ENCODE measurements at places on chromosomes 7 and 10.

DNA sequence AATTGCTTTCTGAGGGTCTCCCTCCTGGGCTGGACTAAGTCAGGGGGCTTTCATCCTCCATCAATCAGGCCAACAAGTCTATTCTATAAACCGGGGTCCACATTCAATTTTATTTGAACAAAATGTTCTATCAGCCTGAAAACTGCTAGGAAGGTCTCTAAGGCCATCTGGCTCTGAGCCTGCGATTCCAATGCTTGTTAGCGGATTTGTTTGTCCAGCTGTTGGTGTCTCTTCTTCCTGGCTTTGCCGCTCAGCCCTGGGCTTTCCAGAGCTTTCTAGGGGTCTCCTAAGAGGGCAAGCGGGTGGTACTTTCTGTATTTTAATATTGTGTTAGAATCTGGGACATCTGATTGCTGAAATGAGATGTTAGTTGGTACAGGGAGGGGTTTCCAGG lies 136.7 kb downstream of the VIPR2 start:
- no peak for DNase-seq

DNA sequence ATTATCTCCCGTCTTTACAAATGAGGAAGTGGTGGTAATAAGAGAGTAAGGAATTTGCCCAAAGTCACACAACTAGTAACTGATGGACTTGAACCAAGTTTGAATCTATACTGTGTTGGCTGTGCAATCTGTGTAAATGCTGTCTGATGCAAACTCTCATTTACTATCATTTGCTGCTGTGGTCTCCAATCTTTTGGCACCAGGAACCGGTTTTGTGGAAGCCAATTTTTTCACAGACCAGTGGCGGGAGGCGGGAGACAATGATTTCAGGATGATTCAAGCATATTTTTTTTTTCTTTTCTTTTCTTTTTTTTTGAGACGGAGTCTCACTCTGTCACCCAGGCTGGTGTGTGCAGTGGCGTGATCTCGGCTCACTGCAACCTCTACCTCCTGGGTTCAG lies 450.0 kb upstream of the FZD8 start:
- no peak for DNase-seq

- no peak for DNase-seq
Observed at GRCh38 chr10:75865413-75866299, 434.2 kb downstream of the LRMDA start.

DNA sequence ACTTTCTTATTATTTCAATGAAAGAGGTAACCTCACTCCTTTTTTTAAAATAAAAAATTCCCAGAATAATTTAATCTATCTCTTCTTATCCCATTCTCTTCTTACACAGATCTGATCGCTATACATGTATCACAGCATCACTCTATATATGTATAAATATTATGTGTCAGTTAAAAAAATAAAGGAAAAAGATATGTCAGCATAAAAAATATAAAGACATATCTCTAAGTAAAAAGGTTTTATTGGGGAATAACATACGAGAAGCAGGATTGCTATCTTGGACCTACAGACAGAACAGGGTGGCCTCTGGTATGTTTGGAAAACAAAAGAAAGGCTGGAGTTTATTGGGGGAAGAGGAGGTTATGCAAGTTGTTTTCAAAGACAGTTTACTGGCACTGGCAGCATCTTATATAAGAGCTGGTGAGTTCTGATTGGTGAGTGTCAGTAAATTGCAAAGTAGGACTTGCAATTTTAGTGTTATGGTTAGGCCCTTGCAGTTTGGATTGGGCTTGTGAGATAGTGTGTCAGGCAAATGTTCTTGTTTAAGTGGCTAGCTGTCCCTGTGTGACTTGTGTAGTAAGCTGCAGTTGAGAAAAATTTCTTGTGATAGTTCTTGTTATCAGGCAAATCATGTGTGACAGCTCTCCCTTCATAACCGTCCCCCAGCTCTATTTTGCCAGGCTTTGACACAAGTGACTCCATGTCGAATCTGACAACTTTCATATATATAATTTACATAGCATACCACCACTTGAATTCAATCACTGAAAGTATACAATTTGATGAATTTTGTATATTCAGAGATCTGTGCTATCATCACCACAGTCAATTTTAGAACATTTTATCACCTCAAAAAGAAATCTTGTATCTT lies 118.2 kb downstream of the HBP1 start:
- no peak for DNase-seq

DNA sequence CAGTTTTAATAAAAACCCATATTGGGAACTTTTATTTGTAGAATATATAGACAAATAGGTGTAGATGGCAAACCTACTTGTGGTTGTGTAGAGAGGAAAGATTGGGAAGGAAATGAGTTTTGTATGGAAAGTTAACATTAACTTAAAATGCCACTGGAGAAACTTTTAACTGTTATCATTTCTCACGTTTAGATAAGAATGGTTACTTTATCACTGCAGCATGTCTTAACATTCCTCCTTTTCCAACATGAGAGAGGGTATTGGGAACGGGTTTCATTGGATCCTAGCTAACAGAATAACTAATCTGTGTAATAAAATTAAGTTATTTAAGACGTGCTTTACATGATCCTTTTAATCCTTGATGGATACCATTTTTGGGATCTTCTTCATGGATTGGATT lies 1.8 kb downstream of the LUC7L2 start:
- no peak for DNase-seq

DNA sequence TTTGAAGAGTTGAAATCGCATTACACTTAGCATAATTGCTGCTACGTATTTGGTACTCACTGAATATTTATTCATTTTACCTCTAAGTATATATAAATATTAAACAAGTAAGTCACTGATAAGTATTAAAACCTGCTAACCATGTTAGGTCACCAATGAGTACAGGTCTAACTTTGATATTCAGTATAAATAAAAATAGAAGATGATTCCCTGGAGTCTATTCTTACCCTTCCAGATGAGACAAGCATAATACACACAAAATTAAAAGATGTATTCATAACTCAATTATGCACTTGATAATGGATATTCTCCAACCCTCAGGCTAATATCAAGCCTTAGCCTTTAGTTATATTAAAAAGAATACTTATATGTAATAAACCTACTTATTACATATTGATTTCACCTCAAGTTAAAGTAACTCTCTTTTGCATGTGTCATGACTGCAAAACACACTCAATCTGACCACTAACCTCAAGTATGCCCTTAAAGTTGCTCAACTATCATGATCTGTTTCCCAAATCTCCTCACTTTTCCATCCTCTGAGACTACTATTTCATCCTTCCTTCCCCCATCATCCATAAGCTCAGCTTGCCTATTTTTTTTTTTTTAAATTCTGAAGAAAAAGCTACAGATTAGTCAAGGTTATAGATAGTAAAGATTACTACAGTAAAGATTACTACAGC lies 46.8 kb downstream of the IPMK start:
- DNase-seq, result no peak

DNA sequence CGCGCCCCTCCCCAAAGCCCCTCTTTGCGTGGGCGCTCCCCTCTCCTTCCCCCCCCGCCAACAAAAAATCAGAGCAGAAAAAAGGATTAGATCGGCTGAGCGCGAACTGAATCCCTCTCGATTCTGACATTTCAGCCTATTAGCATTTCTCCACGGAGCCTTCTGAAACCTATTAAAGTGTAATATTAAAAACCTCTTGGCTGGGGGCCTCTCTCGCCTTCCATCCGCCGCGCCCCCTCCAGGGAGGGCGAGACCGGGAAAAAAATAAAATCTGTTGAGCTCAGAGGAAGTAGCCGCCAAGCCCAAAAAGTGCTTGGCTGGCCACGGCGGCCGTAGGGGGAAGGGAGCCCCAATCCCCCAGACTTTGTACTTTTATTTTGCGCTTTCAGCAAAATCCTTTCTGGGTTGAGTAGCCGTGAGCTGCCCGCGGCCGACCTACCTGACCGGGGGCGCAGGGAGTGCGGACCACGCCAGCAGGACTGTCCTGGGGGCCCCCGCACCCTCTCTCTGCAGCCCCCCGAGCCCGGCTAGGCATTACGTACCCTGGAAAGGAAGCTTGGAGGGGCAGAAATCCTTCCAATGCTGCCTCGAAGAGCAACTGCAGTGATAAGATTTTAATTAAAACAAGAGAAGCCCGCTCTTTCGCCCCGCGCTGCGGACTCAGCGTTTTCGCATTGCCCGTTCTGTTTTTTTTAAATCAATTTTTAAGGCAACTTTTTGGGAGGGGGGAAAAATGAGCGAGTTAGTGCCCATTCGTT lies 1.3 kb upstream of the TNRC18 start:
- DNase-seq, result no peak

DNA sequence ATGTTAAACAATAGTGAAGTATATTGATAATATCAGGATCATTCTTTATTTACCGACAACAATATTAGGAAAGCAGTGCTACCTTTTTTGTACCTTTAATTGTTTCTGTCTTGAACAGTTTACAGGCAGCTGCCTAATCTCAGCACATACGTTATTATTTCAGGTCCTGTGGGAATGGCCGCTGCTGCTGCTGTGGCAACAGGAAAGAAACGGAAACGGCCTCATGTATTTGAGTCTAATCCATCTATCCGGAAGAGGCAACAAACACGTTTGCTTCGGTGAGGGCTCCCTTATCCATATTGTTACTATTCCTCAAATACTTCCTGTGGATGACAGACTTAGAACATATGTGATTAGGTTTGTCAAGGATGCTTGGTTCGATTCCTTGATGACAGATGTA lies 59.7 kb downstream of the NRF1 start:
- no peak for DNase-seq

DNA sequence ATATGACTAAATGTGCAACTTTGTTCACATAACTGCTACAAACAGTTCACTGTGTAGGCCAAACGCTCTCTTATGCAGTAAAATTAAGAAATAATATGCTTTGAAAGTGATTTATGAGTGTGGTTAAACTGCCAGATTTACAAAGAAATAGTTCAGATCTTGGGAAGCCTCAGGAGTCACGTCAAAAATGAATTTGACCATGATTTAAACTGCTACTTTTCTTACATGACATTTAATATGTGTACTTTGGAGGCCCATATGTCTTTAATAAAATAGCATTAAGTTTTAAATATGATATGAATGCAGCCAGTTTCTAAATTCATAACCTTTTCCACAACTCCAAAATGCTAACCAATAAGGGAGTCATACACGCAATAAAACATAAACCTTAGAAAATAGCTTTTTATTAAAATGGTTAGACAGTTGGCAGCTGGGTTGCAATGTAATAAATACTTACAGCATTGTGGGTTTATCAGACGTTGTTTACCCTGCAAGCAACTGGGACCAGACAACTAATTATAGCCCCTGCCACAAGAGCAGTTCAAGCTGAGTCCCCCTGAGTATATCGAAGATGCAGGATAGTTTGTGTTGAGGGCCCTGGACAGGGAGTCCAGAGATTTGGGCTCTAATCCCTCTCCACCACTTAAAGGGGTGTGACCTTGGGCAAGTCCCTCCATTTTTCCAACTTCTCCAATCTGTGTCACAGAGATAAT lies 640.4 kb downstream of the LRMDA start:
- no peak for DNase-seq

DNA sequence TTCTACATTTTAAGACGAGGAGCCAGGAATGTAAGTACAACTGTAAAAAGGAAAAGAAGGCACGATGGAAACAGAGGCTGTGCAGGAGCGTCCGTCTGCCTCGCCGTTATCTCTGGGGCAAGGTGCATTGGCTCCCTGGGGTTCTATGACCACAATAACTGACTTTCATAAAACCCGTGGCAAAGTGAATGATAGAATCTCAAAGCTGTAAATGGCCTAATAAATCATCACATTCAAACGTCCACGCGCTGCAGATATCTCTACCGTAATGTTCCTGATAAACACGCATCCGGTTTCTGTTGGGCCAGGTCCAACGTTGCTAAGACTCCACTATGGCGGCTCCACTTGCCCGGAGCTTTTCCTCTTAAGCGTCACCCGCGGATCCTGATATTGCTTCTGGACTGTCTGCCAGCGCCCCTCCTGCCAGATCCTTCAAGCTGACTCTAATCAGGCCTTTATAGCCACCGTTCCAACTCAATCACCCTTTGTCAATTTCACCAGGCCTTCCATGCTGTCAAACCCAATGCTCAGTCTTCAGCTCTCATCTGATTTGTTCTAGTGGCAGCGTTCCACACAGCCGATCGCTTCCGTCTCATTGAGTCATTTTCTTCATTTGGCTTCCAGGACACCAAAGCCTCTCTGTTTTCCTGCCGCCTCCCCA lies 265.6 kb upstream of the FOXK1 start:
- DNase-seq, result no peak

GRCh38 chr7:132333301-132333700 lies 243.0 kb downstream of the PLXNA4 start:
- no peak for DNase-seq

- DNase-seq, result no peak
Observed at GRCh38 chr10:97385565-97385964, 15.6 kb downstream of the RRP12 start.

DNA sequence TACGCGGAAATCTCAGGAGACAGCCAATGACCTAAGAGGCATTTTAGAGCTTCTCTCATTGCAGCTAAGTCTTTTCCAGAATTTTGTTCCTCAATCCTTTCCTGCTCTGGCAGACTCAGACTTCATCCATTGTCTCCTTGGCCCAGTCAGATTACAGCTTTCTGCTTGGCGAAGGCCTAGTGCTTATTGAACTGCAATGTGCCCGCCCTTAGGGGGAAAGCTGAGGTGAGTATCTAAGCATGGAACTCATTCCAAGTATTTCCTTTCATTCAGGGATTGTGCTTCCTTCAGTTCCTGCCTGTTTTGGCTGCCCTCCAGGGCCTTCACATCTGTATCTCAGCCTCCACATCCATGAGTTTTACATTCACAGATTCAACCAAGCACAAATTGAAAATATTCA lies 37.5 kb downstream of the PRLHR start:
- no peak for DNase-seq

- no peak for DNase-seq
Observed at GRCh38 chr7:26340476-26341018, 48.9 kb downstream of the SNX10 start.

DNA sequence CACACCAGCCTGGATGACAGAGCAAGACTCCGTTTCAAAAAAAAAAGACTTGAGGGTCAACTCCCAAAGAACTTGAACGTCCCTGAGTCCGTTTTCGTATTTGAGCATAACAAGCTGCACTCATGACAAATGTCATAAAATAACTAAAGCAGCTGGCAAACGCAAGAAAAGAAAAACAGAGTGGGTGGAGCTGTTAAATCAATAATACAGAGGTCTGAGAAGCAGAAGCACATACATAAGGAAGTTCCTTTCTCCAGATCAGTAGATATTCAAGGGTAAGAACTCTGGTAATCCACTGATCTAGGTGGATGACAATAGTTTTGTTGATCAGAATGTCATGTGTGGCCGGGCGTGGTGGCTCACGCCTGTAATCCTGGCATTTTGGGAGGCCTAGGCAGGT lies 150.1 kb downstream of the FAM107B start:
- DNase-seq, result no peak

Data from islet precursor cell (in vitro differentiated cells).